ENCODE measurements at places on chromosomes 1 and 21.
A peak's percentile ranks its signal among the peaks of the same experiment; 100 is the strongest.

DNA sequence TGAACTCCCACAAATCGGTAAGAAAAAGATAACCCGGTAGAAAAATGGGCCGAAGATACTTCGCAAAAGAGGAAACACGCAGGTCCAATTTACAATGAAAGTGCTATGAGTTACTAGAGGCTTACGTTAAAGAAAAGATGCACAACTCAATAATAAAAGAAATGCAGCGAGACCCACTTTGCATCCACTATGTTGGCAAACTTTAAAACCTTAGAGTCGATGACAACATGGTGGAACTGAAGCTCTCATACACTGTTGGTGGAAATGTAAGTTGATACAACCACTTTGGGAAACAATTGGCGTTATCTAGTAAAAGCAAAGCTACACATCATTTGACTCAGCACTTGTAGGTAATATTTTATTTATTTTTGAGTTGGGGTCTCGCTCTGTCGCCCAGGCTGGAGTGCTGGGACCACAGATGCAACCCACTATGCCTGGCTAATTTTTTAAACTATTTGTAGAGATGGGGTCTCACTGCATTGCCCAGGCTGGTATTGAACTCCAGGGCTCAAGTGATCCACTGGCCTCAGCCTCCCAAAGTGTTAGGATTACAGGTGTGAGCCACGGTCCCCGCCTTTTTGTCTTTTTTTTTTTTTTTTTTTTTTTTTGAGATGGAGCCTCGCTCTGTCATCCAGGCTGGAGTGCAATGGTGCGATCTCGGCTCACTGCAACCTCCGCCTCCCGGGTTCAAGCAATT is 696 bp upstream of the GPATCH3 start:
- DNase-seq: no peak

- no peak for DNase-seq
These were observed 223.6 kb upstream of the RAB4A start for GRCh38 chr1:229047161-229047839.

- no peak for DNase-seq
These were observed 144.2 kb downstream of the SYT2 start for GRCh38 chr1:202565890-202566602.

GRCh38 chr1:98130408-98130807 is 209.6 kb upstream of the DPYD start:
- DNase-seq: no peak

DNA sequence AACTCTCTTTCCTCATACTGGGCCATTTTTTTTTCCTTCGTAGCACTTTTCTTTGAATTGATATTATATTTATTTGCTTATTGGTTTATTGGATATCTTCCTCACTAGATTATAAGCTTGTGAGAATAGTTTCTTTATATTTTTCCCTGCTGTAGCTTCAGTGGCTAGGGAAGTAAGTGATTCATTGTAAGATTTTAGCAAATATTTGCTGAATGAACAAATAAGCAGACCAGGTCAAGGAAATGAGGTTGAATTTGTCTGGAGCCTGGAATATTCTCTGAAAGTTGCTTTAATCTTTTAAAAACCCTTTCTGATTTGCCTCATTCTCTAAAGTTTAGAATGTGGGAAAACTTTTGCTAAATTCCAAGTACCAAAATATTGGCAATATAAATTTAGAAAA is 80.2 kb downstream of the RABGAP1L start:
- no peak for DNase-seq

- no peak for DNase-seq
These were observed 16.1 kb downstream of the DIPK1A start for GRCh38 chr1:92944901-92945747.

DNA sequence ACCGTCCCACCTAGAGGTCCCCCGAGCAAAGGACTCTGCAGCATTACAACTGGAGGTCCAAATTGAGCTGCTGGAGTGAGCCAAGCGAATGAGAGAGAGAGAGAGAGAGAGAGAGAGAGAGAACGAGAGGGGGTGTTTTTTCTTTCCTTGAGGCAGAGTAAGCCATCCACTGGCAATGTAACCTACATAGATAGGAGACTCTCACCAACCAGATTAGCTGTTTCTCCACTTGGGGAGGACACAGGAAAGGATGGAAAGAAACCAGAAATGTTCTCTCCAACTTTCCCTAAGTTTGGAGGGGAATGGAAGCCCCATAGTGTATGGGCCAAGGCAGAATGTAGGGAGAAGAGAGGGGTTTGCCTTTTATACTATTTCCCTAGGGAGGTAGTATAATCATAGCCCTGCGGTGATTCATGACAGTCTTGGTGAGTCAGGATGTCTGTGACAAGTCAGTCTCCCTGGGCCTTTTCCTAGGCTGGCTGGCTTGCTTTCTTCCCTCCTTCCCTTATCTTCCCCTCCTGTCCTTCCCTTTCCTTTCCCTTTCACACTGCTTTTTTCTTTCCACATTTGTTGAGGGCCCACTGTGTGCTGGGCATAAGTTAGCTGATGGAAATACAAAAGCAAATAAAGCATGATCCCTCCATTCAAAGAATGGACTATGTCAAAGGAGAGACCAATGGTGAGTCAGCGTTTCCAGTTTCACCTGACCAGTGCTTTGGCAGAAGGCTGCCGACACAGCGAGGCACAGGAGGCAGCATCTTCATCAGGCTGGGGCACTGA is 7.1 kb downstream of the FNDC7 start:
- peak; percentile 92 for DNase-seq

- DNase-seq: no peak
These were observed 39.4 kb downstream of the KCNJ15 start for GRCh38 chr21:38295997-38296764.

DNA sequence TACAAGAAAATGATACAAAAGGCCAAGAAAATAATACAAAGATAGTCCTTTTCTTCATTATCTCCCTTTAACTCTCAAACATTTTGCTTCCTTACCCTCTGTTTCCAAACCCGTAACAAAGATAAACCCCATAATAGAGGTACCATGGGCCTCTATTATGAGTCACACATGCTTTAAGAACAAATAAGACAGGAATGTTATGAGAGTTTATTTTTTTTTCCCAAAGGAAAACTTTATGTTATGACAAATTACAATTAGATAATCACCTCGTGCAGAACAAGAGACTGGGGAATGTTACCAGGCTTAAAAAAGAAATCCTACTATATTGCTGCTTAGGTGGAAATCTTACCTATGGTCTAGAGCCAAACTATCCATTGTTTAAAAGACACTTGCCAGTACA is 272.0 kb downstream of the BRINP3 start:
- DNase-seq: peak; percentile 25

DNA sequence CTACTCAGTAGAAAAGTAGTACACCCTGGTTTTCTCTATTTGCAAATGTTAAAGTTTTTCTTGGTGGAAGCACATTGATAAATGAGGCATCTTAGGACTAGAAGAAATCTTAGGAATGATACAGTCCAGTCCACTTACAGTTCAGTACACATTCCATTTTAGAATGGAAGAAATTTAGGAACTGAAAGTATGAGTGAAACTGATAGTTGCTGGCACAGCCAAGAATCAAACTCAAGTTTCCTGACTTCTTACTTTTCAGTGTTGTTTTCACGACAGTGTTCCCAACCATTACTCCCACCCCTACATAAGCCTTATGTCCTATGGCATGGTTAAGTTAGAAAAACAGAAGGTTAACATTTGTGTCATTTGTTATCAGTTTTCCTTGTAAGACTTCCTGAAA is 258.5 kb downstream of the BACH1 start:
- DNase-seq: no peak

DNA sequence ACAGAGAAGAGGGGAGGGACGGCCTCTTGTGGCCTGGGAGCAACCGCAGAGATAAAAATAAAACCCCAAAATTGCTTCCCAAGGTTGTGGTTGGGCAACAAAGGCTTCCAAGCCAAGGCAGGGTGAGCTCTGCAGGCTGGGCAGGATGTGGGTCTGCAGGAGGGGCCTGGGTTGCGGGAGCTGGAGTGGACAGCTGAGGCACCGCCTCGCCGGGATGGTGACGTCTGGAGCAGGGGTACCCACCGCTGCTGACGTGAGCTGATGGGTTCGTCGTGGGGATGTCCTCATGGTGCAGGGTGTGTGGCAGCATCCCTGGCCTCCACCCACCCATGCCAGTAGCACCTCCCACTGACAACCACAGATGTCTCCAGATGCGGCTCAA is 3.7 kb downstream of the AURKAIP1 start:
- no peak for DNase-seq

- no peak for DNase-seq
These were observed 28.5 kb upstream of the C1orf198 start for GRCh38 chr1:230896779-230897178.

GRCh38 chr1:228810395-228810758 is 75.1 kb downstream of the RHOU start:
- no peak for DNase-seq

DNA sequence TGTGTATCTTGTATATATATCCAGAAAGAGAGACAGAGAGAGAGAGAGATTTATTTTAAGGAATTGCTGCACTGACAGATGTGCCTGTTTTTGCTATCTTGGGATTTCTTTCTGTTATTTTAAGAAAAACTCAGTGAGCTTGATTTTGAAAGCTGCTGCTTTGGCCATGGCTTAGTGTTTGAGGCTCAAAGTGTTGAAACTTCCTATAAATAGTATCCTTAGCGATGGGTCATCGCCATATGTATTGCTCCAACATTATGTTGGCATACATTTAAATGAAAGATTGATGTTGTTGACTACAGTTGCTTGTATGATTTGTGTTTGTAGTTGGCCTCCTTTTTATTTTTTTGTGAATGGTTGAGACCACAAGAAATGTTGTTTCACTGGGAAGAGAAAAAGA is 29.0 kb upstream of the NTPCR start:
- peak; percentile 63 for DNase-seq

DNA sequence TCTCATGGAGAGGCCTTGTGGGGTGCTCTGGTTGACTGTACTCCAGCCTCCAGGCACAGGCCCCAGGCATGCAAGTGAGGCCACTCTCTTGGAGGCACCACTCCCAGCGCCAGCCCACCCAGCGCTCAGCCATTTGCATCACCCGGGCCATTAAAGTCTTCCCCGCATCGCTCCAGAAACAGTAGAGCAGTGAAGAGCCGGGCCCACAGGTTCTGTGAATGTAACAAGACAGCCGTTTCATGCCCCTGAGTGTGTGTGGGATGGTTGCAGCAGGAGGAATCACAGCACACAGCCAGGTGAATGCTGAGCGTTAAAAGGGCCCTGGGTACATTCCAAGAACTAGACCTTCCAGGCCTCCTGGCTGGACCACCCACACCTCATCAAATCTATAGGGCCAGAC is 19.0 kb upstream of the CD2 start:
- DNase-seq: no peak

GRCh38 chr1:40861224-40862003 is 749 bp downstream of the CITED4 start:
- no peak for DNase-seq

GRCh38 chr1:3515774-3516480 is 61.5 kb downstream of the ARHGEF16 start:
- DNase-seq: peak; percentile 26

DNA sequence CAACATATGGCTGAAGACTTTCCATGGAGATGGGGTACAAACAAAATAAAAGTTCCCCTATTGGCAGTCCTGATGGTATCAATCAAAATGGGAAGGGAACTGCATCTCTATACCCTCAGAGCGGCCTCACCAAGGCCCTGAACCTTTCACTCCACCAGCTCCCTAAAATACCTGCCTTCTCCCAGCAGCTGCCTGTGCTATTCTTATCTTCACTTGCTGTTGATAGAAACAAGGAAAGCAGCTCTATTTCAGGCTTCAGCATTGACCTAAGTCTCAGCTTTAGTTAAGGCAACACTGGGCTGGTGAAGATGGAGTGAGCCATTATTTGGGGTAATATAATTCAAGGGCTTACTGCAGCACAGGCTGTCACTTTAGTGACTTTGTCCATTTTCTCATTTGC is 21.7 kb upstream of the PIGC start:
- no peak for DNase-seq

- DNase-seq: no peak
These were observed 98.5 kb downstream of the CDC42BPA start for GRCh38 chr1:227219715-227220292.

GRCh38 chr1:202133001-202133400 is 10.3 kb downstream of the GPR37L1 start:
- DNase-seq: no peak

GRCh38 chr1:155049651-155050559 is 1.2 kb upstream of the ADAM15 start:
- DNase-seq: peak; percentile 70

DNA sequence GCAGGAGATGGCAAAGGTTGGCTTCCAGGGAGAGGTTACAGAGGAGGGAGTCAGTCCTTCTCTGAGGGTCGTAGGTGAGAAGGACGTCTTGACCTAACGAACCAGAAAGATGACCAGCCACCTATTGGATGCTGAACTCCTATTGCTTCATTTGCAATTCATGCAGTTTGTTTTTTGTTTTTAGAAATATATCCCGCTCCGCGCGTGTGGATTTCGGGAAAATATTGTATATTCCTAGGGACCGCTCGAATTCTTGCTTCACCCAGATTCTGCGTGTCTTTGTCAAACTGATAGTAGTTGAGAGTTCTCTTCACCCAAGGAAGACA is 564 bp downstream of the DISP1 start:
- DNase-seq: no peak
